ENCODE measurements at places on chromosomes 3 and 15.

- DNase-seq: no peak
Measured at GRCh38 chr3:186303965-186304364, 58.1 kb downstream of the DGKG start.

DNA sequence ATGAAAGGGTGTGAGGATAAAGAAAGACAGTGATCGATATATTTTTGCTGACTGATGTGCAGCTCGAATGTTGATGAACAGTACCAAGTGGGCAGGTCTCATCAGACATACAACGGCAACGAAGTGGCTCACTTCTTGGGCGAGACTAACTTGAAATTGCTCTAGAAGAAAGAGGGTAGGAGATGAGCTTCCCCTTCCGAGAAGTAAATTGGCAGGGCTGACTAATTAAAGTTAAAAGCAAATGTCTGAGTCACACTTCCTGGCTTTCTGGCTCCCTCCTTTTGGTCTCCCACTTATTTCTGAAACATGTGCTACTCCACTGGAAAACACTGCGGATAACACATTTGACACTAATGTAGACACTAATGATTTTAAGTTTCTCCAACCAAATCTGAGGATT, 228.3 kb downstream of the ABHD5 start:
- DNase-seq: no peak

DNA sequence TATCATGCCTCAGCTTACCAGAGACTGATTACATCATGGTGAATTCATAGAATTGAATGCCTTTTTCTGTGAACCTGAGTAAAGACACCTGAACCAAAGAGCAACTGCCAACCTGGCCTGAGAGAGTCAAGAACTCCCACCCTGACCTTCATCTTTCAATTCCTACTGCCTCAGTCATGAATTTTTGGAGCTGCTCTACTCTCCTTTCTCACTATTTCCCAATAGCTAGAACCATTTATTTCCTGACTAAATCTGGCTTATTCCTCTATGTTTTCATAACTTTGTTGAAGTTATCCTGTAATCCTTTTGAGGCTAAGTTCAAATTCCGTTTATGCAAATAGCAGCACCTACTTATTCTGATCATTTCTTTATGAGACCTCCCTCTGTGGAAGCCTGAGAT, 712.4 kb upstream of the UBE2E2 start:
- DNase-seq: no peak

GRCh38 chr3:151697496-151697895, 36.2 kb upstream of the AADACL2 start:
- DNase-seq: no peak

DNA sequence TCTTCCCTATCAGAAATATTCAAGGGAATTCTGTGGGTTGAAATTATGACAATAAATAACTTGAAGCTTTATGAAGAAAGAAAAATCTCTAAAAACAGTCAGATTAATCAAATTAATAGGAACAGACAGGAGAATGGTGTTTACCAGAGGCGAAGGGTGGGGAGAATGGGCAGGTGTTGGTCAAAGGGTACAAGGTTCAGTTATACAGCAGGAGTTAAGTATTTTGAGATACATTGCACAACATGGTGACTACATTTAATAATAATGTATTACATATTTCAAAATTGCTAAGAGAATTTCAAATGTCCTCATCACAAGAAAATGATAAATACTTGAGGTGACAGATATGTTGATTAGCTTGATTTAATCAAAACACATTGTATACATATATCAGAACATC, 18.6 kb downstream of the SPCS1 start:
- DNase-seq: no peak

- no peak for DNase-seq
Measured at GRCh38 chr15:92676561-92676960, 21.0 kb upstream of the FAM174B start.
